Activated T-cell treated with anti-CD3 and anti-CD28 coated beads for 4 hours (primary cell): ENCODE measurements at places on chromosomes 3 and 15.

DNA sequence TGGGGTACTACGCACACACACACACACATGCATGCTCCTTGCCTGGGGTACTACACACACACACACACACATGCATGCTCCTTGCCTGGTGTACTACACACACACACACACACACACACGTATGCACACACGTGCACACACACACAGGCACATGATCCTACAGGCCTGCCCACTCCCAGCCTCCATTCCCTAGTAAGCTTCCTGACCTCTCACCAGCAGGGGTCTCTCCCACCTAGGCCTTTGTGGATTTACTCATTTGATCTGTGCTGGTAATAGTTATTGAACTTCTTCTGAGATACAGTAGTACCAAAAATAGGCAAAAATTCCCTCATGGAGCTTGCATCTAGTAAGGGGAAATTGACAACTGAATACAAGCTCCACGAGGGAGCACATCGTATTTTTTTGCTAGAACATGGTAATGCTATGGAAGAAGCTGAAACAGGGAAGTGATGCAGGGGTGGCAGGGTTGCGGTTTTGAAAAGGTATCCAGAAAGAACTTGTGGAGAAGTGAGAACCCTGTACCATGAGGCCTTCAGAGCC is 19.1 kb downstream of the TTC21A start:
- DNase-seq, result no peak

DNA sequence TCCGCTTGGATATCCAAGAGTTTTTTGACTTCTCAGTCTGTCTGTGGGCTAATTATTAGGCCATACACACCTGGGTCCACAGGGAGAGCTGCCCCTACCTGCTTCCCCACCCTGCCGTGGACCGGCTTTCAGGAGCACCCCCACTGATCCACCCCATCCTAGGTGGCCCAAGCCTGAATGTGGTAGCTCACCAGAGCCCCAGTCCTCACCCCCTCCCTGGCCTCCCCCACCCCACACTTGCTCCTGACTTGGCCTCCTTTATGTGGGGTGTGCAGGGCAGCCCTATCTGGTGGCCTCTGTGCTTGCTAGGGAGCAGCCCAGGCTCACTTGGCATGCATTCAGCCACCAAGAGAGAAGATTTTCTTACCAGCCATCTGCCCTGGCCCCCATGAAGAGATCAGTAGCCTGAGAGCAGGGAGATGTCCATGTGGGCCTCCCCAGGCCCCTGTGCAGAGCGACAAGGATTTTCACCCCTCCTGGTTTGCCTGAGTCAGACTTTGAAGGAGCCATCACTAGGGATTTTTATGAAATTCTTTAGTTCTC is 11.2 kb downstream of the LRRK1 start:
- no peak for DNase-seq

DNA sequence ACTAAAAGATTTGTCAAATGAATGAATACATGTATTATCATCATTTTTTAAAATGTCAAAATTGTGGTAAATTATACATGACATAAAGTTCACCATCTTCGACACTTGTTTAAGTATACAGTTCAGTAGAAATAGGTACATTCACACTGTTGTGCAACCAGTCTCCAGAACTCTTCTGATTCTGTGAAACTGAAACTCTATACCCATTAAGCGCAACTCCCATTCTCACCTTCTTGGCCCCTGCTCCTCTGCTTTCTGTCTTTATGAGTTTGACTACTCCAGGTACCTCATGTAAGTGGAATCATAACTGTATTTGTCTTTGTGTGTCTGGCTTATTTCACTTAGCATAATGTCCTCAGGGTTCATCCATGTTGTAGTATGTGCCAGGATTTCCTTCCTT is 50.1 kb upstream of the KBTBD8 start:
- no peak for DNase-seq

GRCh38 chr15:92631721-92632120 is 23.9 kb downstream of the FAM174B start:
- no peak for DNase-seq

DNA sequence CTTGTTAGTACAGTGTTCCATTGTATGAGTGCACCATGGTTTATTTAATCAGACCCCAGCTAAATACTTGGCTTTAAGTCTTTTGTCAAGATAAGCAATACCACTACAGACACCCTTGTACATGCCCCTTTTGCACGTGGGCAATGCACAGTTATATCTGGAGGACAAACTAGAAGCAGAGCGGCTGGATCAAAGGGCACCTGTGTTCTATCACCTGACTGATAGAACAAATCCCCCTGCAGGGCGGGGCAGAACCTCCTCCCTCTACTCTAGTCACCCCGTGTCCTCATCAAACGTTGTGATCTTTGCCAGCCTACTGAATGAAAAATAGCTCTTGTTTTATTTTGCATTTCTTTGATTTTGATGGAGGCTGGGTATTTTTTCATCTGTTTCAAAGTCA is 314.9 kb downstream of the TLE3 start:
- DNase-seq, result no peak

GRCh38 chr3:128684986-128685726 is 34.5 kb upstream of the RPN1 start:
- DNase-seq, result no peak

GRCh38 chr3:24829629-24830229 is 335.1 kb upstream of the THRB start:
- no peak for DNase-seq

- DNase-seq, result no peak
These were observed 459 bp upstream of the ADCY5 start for GRCh38 chr3:123449102-123449996.

- no peak for DNase-seq
These were observed 20.0 kb downstream of the SATB1 start for GRCh38 chr3:18405141-18405540.

- DNase-seq, result no peak
These were observed 95.4 kb downstream of the FEZF2 start for GRCh38 chr3:62277986-62278385.

GRCh38 chr15:60957111-60957510 is 272.0 kb downstream of the RORA start:
- no peak for DNase-seq

DNA sequence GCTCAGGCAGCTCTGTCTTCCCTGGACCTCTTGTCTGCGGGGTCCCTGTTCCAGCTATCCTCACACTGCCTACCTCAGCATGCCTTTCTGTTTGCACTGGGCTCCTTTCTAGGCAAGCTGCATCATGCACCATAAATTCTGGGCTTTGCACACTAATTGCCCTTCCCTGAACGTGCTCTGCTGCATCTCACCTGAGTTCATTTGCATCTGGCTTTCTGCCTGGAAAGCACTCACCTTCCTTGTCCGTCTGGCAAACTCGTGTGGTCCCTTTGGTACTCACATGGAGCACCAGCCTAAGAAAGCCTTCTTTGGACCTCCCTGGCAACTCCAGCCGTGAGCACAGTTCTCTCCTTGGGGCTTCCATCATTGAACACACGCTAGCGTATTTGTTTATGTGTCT is 365.6 kb downstream of the SV2B start:
- no peak for DNase-seq

DNA sequence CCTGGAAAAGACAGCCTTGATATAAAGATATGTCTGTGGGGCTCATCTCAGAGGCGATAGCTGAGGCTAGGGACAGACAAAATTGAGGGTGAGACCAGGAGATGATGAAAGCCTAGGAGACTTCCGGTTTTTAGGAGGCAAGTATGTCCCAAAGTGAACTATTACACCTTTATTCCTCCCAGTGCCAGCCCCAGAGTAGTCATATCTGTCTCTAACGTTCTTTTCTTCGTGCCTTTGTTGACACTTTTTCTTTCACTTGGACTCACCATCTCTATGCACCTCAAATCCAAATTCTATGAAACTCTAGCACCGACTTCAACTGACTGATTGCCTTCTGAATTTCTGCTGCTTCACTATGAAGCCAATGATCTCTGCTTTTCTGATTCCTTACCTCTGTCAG is 93.8 kb upstream of the RASGRP1 start:
- DNase-seq, result no peak

DNA sequence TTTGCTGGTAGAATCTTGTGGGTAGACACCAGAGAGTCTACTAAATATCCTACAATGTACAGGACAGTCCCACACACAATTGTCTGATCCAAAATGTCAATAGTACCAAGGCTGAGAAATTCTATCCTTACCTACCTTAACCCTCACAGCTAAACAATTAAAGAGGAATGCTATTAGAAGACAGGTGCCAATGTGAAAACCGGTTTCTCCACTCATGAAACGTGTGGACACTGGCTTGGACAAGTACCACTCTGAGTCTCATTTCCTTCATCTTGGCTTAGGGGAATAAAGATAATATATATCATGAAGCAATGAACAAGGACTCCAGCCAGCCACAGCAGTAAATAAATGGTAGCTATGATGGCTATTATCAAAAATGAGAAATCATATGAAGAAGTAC is 90.2 kb downstream of the RFTN1 start:
- DNase-seq, result no peak

- DNase-seq, result no peak
These were observed 21.4 kb upstream of the BMF start for GRCh38 chr15:40130118-40130517.

DNA sequence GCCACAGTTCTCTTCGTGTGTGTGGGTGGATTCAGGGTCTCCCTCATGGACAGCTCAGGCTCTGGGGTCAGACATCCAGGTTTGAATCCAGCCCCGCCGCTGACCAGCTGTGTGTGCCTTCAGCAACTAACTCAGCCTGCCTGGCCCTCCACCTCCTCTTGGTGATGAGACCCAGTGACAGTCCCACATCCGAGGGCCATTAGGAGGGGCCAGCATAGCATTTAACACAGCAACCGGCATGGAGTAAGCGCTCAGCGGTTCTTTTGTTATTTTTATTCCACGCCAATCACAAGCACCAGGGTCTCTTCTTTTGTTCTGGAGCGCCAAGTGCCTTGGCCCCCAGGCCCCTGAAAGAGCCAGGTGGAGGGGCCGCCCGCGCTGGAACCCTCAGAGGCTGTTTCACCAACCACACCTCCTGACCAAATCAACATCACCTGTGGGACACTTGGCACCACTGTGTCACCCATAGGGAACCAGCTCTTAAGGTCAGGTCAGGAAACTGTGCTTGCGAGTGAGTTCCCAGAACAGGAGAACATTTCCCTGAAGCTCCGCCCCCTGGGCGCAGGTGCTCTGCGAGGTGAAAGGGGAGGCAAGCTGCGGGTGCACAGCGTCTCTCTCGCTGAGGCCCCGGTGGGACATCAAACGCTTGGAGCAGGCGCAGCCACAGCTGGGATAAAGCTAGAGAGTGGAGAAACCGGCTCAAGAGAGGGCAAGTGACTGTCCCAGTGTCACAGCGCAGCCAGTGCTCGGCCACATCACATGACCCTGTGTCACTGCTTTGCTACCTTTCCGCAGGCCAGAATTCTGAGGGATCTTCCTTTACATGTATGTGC is 311.3 kb downstream of the UACA start:
- peak; percentile 29 for DNase-seq

- DNase-seq, result no peak
These were observed 526.0 kb downstream of the FOXP1 start for GRCh38 chr3:71057526-71057894.

GRCh38 chr15:41122849-41123248 is 6.8 kb upstream of the INO80 start:
- no peak for DNase-seq

GRCh38 chr3:12288182-12289129 is at the start of gene PPARG:
Gene PPARG (plus strand): TSS chr3:12289070. CDS start chr3:12379712, 90,642 bp downstream.
- DNase-seq, result no peak

GRCh38 chr15:65818927-65819562 is 27.0 kb upstream of the DENND4A start:
- DNase-seq, result no peak
